Activated T-cell treated with anti-CD3 and anti-CD28 coated beads, Interleukin-2, amount 50 U/mL, for 4 hours (primary cell): ENCODE measurements at places on chromosomes 12 and 14. TPM values are rescaled to one million over a fixed set of nuclear protein-coding genes. Genes with fewer than 3 reads are reported as not detected.

DNA sequence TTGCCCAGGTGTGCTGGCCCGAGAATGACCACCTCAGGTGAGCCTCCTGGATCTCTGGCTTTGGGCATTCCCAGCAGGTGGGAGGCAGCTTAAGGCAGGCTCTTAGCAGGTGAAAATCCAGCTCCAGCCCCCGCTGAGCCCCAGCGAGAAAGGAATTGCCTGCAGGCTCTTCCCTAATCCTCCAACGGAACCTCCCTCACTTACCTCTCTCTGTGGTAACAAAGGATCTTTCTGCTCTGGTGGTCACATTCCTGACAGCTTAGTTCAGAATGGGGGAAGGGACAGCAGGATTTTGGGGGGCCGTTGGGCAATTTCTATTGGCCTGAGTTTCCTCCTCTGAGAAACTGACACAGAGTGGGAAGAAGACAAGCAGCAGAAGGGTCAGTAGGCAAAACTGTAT lies 116.0 kb upstream of the LHX5 start:
- DNase-seq = no peak

- DNase-seq = no peak
These were observed 32.0 kb upstream of the CCDC60 start for GRCh38 chr12:119302451-119303080.

DNA sequence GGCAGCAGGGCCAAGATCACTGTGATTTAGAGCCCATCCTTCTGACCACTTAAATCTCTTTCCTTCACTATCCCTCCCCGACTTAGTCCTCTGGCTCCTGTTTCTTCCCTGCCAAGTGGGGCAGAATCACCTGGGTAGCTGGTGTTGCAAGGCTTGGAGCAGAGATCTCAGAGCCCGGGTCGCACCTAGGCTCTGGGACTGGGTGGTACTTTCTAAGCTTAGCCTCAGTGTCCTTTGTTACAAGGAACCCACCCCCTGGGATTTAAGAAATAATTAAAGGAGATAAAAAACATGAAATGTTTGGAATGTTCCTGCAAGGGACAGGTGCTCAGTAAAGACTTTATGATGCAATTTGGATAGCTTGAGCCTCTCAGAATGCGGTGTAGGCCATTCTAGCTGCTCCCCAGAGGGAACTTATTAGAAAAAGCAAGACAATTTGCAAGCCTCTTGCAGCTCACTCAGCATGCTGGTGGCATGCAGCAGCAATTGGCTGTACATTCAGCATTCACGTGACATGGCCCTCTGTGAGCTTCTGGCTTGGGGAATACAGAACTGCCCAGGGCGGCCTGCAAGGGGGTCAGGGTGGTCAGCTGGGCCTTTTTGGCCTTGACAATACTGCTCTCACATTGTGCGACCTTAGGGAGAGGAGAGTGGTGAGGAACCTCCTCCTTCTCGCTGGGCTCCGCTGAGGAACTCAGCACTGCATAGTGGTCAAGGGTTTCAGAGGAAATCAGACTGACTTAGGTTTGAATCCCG lies 16.8 kb downstream of the C14orf132 start:
- no peak for DNase-seq

DNA sequence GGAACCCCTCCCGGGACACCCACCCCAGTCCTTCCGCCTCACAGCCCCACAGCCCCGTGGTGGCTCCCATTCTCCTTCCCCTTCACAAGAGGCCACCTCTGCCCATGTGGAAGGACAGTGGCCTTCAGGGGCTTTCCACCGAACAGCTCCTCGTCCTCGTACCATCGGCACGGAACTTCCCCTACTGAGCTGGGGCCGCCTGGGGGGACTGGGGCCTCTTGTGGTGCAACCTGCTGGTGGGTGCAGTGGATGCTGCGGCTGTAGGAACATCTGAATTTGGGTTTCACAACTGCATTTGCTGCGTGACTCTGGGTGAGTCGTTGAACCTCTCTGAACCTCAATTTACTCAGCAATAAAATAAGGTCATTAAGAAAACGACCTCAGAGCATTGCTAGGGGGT lies 50.9 kb downstream of the RFLNA start:
- DNase-seq = no peak

DNA sequence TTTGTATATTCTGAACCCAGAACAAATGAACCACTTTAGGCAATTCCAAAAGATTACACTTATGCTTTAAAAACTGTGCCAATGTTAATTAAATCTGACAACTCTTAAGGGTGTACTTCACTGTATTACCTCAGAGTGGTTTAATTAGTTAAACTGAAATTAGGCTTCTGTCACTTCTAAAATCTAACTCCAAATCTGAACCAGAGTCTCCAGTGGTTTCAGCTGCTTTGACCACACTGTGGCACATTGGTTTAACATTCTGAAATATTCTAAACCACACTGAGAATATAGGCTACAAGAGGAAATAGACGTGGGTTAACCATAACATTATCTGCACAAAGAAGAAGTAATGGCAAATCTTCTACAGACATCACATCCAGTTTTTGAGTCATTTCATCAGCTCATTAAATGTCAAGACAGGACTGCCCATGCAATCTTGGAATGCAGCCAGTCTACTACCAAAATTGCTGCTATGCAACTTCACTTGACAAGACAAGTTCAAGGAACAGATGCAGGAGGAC lies 94.8 kb downstream of the LRP6 start:
- DNase-seq = no peak

DNA sequence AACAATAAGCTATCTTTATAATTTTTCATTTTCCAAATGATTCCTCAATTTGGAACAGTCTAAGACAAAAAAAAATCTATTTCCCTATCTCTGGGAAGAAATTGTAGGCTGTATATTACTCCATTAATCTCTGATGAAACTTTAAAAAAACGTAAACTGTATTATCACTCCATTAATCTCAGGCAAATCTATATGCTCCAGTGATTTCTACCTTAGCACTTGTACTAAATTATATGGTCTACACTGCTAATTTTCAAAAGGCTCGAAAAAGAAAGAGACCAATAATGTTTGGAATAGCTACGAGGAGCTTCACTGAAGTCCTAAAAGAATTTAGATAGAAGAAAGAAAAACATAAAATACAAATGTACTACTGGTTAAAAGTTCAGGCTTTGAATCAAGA lies 19.7 kb downstream of the MED13L start:
- no peak for DNase-seq

DNA sequence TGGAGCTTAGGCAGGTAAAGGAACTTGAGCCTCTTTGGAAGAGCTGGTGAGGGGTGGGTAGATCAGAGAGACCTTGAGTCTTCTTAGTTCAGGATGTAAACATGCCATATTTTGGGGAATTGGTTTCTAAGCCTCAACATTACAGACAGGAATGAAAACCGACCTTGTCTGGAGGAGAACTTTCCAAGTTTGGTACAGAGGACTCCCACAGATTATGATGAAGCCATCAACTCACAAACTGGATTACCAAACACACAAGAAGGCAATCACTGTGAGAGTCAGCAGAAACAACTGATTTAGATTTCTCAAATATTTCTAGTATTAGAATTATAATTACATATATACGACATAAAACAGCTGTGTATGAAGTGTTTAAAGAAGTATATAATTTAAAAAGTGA lies 22.3 kb upstream of the AMN1 start:
- DNase-seq = no peak

AKAP3 gene
- total RNA-seq = 0.65 TPM

DNA sequence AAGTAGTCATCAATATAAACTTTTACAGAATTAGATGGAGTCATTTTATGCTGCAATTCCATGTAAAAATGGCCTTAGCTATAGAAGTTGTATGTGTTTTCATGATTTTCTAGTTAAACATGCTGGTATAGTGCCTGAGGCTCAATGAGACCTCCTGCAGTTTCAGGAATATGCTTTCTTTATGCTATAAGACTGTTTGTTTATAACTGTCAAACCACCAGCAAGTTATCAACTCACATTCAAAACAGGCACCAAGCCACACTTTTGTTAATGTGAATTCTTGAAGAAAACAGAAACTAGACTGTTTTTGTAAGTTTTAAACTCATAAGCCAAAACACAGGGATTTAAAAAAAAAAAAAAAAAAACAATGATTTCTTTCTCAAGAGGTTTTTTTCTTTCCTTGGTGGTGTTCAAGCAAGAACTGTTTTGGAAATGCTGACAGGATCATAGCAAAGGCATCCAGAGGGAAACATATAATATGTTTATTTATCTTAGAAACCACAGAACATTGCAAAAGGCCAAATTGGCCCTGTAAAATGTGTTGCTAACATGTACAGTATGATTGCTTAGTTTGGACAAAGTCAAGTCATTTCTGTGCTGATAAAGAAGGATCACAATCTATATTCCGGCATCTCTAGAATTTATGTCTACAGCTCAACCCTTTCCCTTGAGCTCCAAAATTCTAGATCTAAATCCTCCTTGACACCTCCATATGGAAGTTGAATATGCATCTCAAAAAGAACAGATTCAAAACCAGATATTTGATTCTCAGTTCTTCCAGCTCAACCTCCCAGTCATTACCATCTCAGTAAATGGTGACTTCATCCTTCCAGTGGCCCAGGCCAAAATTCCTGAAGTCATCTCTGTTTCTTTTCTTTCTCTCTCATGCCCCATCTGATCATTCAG lies 29.0 kb upstream of the LUM start:
- no peak for DNase-seq

- no peak for DNase-seq
These were observed 4.7 kb downstream of the CISTR start for GRCh38 chr12:53747095-53747494.

DNA sequence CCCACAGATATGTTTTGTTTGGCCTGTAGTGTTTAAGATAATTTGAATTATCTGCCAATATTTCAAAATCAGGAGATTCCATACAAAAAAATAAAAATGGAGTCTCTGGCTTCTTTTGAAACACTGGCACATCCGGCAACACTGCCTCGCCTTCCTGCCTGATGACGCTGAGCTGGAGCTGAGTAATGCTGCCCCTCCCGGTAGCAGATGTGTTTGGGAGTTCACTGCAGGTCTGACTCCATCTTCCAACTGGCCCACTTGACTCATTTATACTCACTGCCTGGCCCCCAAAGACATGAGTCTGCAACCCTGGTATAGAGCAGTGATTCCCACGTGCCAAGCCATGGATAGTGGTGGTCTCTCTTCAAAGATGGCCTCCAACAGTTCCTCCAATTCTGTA lies 7.4 kb downstream of the CIT start:
- DNase-seq = no peak

GRCh38 chr14:91387169-91387835 lies 30.3 kb downstream of the CCDC88C start:
- DNase-seq = no peak

GUCY2C gene
- total RNA-seq = not detected

DNA sequence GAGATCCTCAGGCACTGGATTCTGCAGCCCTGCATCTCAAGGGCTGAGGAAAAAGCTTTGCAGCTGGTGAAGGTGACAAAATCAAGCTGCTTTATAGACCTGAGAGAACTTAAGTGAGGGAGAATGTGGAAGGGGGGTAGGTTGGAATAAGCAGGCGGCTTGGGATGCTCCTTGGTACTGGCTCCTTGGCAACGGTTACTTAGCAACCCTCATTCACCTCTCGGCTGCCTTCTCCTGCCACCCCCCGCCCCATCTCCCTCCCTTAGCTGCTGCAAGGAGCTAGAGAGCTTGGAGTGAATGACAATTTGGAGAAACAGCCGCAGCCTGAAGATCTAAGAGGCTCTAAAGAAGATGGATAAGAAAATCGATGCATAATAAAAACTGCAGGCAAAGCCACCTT lies 44.1 kb upstream of the CISTR start:
- DNase-seq = no peak

DNA sequence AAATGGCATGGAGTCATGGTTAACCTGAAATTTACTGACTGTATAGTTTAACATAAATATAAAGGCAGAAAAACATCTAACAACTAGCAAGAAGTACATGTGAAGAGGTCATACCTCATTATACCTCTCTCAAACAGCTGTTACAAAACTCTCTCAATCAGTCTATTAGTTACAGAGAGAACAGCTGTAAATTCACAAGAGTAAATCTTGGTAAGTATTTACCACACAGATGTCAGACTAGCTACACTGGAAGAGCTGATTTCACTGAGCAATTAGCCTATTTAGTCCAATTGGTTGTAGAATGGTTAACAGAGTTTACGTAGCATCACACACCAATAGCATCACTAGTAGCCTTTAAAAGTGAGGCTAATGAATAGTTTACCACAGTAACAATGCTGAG lies 463.4 kb upstream of the USP15 start:
- no peak for DNase-seq

KCNC2 gene
- total RNA-seq = not detected

- DNase-seq = no peak
These were observed 50.2 kb downstream of the TTLL5 start for GRCh38 chr14:75711105-75711795.

- DNase-seq = no peak
These were observed 94.1 kb downstream of the PAX9 start for GRCh38 chr14:36755756-36756155.

- no peak for DNase-seq
These were observed 62.4 kb upstream of the ACSS3 start for GRCh38 chr12:81015510-81015909.

DNA sequence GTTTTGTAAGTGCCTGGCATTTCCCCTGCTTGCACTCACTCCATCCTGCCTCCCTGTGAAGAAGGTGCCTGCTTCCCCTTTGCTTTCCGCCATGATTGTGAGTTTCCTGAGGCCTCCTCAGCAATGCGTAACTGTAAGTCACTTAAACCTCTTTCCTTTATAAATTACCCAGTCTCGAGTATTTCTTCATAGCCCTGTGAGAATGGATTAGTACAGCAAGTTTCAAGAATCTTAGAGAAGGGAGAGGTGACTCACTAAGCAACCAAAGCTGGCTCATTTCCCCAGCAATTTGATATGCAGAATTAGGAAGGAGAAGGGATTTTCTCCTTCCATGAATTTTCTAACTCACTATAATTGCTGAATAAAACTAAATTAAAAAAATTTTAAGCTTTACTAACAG lies 251.0 kb upstream of the FOXG1 start:
- no peak for DNase-seq

- DNase-seq = no peak
These were observed 88.4 kb downstream of the TMCC3 start for GRCh38 chr12:94561943-94562411.

GRCh38 chr14:74579447-74580274 lies 32.4 kb downstream of the LTBP2 start:
- no peak for DNase-seq

DNA sequence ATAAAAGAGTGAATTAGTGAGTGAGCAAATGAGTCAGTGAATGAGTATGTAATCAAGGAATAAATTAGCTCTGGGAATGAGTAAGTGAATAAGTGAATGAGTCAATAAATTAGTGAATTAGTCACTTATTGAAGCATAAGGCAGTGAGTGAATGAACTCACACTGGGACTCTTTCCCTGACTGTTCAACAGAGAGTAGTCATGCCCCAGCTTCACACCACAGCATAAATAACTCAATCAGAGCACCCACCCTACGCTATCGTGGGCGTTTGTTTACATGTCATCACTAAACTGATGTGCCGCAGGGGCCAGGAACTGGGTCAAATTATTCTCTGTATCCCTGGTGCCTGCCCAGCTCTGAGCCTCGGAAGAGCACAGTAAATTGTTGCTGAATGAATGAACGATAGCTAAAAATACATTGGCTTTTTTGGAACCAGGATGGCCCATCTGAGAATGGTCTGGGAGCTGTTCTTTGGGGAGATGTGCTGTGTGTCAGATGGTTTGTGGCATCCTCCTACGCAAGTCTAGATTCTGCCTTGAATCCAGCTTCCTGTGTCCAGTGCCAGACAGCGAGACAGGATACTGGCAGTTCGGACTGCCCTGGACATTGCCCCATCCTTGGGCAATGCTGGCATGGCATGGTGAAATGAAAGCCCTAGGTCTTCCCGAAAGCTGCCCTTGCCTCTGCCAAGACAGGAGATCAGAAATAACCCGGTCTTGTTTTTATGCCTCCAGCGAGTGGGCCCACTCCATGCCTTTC lies 98.0 kb upstream of the RTL1 start:
- DNase-seq = no peak
